Sigmoid colon (tissue), 7 donors: ENCODE measurements at places on chromosomes 4 and X. TPM values are rescaled to one million over a fixed set of nuclear protein-coding genes. Genes with fewer than 3 reads are reported as not detected.

DNA sequence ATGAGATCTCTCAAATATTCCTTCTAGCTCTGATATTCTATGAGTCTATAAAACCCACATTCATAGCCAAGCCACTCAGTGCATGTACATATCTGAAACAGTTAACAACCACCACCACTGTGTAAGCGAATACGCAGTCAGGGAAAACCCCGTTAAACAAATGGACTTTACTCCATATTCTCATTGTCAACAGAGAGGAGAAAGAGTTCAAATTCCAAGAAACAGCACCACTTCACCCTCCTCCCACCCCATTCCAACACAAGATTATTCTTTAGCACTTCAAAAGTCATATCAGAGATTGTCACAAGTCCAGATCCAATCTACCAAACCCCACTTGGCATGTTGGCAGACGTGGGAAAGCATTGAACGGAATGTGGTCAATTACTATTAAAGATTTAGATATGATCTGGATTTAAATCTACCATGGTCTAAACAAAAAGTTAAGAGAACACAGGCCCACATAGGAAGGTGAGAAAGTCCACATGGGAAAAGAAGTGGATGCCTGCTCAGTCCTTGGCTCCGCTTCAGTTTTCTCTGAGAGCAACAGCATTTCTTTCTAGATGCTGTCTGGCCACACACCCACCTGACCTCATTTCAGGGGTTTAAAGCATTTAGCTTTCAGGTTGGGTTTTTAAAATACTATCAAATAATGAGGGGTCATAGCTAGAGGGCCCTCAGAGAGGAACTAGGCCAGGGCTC lies 39.8 kb upstream of the KLHL13 start:
- DNase-seq: no peak

GRCh38 chr4:2413821-2414610 lies 4.4 kb downstream of the ZFYVE28 start:
- DNase-seq: no peak

SGMS2 gene
- 101 TPM for total RNA-seq

GRCh38 chrX:9184211-9184610 lies 150.3 kb upstream of the FAM9B start:
- no peak for DNase-seq

DUSP21 gene
- not detected for total RNA-seq
